ENCODE measurements at places on chromosomes 13 and 19.

GRCh38 chr13:33006134-33006533, 10.1 kb upstream of the KL start:
- no peak for DNase-seq

- no peak for DNase-seq
Measured at GRCh38 chr13:28566283-28566682, 71.4 kb upstream of the FLT1 start.

DNA sequence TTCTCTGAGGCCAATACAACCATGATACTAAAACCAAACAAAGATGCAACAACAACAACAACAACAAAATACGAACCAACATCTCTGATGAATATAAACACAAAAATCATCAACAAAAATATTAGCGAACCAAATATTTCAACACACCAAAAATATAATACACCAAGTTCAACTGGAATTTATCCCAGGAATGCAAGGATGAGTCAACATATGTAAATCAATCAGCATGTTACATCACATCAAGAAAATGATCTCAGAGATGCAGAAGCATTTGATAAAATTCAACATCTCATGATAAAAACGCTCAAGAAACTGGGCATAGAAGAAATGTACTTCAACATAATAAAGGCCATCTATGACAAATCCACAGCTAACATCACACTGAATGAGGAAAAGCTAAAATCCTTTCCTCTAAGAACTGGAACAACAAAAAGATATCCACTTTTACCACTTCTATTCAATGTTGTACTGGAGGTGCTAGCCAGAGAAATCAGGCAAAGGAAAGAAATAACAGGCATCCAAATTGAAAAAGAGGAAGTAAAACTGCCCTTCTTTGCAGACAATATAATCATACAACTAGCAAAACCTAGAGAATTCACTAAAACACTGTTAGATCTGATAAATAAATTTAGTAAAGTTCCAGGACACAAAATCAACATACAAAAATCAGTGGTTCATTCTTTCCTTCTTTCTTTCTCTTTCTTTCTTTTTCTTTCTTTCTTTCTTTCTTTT, 2448.7 kb upstream of the PCDH20 start:
- DNase-seq: no peak

DNA sequence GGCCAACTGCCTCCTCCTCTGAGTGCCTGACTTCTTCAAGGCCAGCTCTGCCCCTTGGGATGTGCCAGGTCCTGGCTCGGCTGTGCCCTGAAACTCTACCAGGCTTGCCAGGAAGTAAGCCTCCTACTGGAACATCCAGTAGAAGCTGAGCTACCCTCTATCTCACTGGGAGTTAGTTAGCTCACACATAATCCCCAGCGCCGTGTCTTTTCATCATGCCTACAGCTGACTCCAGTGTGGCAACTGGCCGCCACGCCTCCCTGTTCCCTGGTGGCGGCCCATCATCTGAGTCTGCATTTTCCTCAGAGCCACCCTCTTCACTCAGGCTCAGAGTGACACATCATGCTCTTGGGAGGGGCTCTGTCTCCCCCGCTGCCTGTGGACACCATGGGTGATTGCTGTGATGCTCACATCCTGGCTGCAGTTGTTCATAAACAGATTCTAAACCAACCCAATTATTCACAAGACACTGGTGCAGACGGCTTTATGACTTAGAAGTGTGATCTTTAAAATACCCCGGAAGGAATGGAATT, 131.9 kb upstream of the IRS2 start:
- DNase-seq: no peak

DNA sequence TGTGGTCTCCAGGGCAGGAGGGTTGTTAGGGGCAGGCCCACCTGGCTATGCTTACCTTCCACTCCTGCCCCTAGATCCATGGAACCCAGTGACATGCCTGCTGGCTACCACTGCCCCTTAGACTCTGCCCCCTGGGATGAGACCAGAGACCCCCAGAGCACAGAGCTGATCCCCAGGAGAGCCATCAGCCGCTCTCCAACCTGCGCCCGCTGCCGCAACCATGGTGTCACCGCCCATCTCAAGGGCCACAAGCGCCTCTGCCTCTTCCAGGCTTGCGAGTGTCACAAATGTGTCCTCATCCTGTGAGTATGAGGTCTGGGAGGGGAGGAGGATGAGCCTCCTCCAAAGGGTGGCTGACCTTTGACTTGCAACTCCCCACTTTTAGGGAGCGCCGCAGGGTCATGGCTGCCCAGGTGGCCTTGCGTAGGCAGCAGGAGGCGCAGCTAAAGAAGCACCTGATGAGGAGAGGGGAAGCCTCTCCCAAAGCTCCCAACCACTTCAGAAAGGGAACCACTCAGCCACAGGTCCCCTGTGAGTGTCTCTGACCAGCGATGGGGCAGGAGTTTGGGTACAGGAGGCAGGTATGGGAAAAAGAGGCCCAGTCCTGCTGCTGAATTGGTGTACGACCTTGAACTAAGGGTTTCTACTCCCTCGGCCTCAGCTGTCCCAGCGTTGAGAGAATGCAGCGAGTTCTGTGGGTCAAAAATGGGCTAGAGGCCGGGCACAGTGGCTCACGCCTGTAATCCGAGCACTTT, 2.7 kb downstream of the DMRTC2 start:
- DNase-seq: no peak

GRCh38 chr13:38147050-38147449, 202.6 kb upstream of the UFM1 start:
- DNase-seq: no peak

GRCh38 chr19:28731577-28731976, 481.4 kb downstream of the UQCRFS1 start:
- DNase-seq: no peak

GRCh38 chr19:16797876-16798275, 31.3 kb upstream of the SIN3B start:
- no peak for DNase-seq

GRCh38 chr13:24071423-24072075, 89.0 kb upstream of the SPATA13 start:
- no peak for DNase-seq

GRCh38 chr13:51243832-51244231, 21.6 kb downstream of the FAM124A start:
- no peak for DNase-seq

- no peak for DNase-seq
Measured at GRCh38 chr13:111515635-111516034, 195.2 kb downstream of the TEX29 start.

- no peak for DNase-seq
Measured at GRCh38 chr13:108268466-108269112, 929 bp upstream of the TNFSF13B start.

DNA sequence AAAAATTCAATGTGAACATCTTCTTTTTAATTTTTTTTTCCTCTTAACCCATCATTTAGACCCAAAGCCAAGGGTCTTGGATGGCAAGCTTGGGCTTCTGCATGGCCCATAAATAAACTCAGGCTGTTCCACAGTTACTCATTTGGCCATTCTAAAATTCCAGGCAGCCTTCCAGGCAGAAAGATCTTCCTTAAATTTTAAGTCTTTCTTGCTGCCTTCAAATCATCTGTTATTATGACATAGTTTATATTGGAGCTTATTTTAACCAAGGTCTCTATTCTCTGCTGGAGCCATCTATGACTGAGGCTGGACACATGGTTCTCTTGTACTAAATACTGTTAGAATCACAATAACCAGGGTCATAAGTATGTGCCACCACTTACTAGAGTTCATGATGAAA, 317.3 kb upstream of the MAB21L1 start:
- DNase-seq: no peak

GRCh38 chr19:44850641-44851109, 4.6 kb downstream of the NECTIN2 start:
- DNase-seq: no peak

GRCh38 chr13:57991041-57991440, 359.5 kb downstream of the PCDH17 start:
- DNase-seq: no peak

DNA sequence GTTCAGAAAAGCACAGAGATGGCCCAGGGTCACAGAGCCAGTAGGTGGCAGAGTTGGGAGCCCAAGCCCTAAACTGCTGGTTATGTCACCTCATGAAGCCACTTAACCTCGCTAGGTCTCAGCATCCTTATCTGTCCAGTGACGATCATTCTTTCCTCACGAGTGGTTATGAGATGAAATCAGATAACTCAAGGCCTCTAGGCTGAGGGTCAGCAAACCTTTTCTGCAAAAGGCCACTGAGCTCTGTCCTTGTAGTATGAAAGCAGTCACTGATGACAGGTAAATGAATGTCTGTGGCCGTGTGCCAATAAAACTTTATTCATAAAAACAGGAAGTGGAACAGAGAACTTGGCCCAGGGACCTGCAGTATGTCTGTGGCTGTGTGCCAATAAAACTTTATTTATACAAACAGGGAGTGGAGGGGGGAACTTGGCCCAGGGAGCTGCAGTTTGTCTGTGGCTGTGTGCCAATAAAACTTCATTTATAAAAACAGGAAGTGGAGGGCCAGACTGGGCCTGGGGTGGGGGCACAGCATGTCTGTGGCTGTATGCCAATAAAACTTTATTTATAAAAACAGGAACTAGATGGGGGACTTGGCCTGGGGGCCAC, 71.2 kb downstream of the GNG7 start:
- DNase-seq: no peak

DNA sequence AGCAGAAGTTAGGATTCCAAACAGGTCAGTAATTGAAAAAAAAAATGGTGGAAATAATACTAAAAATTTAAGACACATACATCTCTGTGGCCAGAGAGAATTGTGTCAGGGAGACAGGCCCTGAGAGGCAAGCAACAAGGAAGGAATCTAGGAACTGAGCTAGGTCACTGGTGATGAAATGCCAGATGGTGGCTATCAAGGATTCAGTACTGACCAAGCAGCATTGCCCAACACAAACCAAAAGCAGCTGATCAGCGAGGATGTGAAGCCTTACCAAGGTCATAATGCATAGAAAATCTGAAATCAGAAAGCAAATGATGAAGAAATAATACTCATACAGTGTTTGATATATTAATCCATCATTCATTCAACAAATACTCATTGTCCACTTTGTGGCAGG, 905.0 kb downstream of the GPC5 start:
- no peak for DNase-seq

- no peak for DNase-seq
Measured at GRCh38 chr19:38674388-38675171, 27.1 kb downstream of the ACTN4 start.

GRCh38 chr13:98416408-98416807, 160.5 kb downstream of the STK24 start:
- no peak for DNase-seq

GRCh38 chr13:30559274-30559673, 58.4 kb upstream of the USPL1 start:
- no peak for DNase-seq

DNA sequence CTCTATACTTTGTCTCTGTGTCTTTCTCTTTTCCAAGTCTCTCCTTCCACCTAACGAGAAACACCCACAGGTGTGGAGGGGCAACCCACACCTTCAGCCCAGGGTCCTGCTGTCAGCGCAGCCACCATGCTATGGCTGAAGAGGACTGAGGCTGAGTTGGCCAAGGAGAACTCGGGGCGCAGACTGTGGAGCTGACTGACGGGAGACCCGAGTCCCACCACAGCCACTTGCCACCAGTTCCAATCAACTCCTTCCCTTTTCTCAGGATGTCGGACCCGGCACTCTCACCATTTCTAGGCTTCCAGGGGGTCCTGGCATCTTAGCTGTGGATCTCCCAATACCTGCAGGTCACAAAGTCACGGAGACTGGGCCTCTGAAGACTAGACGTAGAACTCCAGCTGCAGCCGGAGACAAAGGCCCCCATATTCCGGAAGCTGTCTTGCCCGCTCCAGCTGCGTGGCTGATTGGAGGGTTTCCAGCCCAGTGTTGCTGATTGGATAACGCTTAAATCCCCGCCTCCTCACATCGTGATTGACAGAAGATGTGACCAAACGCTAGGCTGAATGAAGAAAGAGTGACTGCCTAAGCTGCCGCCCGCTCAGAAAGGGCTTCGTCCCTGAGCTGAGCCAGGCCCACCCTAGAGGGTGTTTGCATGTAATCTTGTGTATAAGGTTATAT, 63.6 kb downstream of the ZNF429 start:
- peak; percentile 66 for DNase-seq

DNA sequence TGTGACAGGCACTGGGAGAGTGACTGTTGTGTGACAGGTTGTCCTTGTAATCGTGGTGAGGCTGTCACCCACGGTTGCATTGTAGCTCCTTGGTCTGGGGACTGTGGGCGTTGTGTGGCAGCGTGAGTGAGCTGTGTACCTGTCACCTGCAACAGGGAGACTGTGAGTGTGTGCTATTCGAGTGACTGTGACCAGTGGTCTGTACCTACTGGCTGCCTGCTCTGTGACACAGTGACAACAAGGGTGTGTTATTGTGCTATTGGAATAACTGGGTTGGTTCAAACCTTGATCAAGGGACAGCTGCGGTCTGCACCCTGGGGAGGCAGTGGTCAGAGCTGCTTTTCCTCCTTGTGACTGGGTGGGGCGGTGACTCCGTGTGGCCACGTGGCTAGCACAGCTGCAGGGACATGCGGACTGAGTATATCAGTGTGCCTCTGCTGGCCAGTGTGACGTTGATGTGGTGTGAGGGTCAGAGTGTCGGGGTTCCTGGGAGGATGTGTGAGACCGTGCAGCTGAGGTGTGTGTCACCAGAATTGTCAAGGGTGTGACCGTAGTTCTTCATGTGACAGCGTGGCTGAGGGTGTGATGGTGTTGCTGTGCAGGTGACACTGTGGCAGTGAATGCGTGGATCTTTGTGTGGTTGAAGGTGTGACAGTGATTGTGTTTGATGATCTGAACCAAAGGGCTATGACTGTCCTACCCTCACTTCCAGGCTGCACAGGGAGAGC, 10.1 kb upstream of the NFIX start:
- no peak for DNase-seq

- no peak for DNase-seq
Measured at GRCh38 chr19:18284712-18285360, 3.4 kb upstream of the JUND start.

- no peak for DNase-seq
Measured at GRCh38 chr13:97342136-97342535, 91.8 kb upstream of the RAP2A start.

DNA sequence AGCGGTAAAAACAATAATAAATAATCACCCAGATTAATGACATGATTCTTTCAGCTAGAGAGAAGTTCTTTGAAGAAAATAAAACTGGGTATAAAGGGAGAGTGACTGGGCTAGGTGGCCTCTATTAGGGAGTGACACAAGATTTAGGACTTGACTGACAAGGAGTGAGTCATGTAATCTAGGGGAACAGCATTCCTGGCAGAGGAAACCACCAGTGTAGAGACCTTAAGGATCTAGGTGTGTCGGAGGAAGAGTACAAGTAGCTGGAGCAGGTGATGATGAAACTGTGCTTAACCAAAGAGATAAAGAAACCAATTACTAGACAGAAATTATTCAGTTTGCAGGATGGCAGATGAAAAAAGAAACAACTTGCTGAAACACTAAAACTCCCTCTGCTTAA, 248.0 kb downstream of the RFC3 start:
- no peak for DNase-seq

DNA sequence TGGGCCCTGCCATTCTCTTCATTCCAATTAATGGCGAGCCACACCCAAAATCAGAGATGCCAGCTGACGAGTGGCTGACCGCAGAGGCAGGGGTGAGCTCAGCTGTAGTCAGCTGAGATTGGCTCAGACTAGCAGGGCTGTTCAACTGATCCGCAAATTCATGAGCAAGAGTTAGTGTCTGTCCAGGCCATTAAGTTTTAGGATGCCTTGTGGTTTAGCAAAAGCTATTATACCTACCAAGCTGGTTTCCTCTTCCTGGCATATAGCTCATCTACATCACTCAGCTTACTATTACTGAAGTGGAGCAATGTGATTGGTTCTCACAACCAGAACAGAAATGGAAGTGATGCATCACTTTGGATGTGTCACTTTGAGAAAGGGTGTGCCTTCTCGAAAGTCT, 148.7 kb downstream of the NALCN start:
- no peak for DNase-seq

- DNase-seq: no peak
Measured at GRCh38 chr13:112619730-112620631, 32.0 kb upstream of the TUBGCP3 start.

GRCh38 chr13:98675066-98675465, 77.4 kb downstream of the SLC15A1 start:
- DNase-seq: no peak
